ENCODE measurements at places on chromosomes 2 and 18. TPM values are rescaled to one million over a fixed set of nuclear protein-coding genes. Genes with fewer than 3 reads are reported as not detected.
A peak's percentile ranks its signal among the peaks of the same experiment; 100 is the strongest.

Gene TUBA3E
- polyA plus RNA-seq: not detected

GRCh38 chr18:42706618-42707017 lies 408.9 kb downstream of the RIT2 start:
- no peak for DNase-seq

- DNase-seq: no peak
Observed at GRCh38 chr18:25739376-25739775, 351.0 kb downstream of the SS18 start.

- DNase-seq: no peak
Observed at GRCh38 chr2:56474412-56475158, 290.8 kb downstream of the CCDC85A start.

DNA sequence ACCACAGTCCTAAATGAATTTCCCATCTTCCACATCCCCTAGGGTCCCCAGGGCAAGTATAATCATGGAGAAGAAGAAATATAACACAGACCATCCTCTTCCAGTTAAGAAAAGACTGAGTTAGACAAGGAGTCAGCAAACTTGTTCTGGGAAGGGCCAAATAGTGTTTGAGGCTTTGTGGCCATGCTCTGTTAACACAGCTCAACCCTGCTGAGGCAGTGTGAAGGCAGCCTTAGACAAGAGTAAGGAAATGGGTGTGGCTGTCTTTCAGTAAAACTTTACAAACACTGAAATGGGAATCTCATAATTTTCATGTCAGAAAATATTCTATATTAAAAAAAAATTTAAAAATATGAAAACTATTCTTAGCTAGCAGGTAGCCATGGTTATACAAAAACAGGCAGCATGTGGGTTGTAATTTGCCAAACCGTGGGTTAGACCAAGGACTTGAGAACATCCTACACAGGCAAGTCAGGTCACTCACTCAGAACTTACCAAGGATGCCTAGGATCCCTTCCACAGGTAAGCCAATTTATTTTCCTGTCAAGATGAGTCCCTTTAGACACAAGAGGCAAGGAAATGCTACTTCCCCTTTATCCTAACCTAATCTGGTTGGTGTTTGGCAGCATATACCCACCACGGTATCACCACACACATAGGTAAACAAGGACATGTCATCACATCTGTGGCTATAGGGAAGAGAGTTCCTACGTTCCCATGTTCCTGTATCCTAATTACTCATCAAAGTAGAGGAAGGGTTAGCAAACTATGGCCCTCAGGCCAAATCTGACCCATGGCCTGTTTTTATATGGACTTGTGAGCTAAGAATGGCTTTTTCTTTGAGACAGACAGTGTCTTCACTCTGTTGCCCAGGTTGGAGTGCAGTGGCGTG lies 31.9 kb downstream of the C2orf74 start:
- DNase-seq: no peak

Gene MEIS1
- polyA plus RNA-seq: 11.7 TPM

Gene GALNT13
- 0.25 TPM for polyA plus RNA-seq

Gene AFF3
- polyA plus RNA-seq: 3.5 TPM

Gene ZBTB7C
- 4.0 TPM for polyA plus RNA-seq

Gene FIGLA
- not detected for polyA plus RNA-seq

Gene RAB6C
- 0.24 TPM for polyA plus RNA-seq

GRCh38 chr2:173132531-173132930 lies 56.9 kb downstream of the MAP3K20 start:
- no peak for DNase-seq

GRCh38 chr2:175937216-175937615 lies 64.9 kb downstream of the LNPK start:
- no peak for DNase-seq

DNA sequence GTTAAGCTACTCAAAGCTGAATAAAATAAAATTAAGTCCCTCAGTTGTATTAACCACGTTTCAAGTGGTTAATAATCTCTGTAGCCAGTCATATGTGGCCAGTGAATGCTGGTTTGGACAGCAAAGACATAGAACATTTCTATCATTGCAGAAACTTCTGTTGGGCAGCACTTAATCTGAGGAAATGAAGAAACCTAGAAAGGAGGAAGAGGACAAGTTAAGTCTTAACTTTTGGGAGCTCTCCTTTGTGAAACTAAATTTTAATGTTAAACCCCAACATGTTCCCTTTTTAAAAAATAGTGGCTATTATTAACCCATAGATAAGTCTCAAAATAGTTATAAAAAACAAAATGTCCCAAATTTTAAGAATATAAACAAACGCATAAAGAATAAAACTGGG lies 421.3 kb downstream of the ARHGAP15 start:
- DNase-seq: no peak

GRCh38 chr2:30611583-30611982 lies 164.5 kb downstream of the LCLAT1 start:
- no peak for DNase-seq

DNA sequence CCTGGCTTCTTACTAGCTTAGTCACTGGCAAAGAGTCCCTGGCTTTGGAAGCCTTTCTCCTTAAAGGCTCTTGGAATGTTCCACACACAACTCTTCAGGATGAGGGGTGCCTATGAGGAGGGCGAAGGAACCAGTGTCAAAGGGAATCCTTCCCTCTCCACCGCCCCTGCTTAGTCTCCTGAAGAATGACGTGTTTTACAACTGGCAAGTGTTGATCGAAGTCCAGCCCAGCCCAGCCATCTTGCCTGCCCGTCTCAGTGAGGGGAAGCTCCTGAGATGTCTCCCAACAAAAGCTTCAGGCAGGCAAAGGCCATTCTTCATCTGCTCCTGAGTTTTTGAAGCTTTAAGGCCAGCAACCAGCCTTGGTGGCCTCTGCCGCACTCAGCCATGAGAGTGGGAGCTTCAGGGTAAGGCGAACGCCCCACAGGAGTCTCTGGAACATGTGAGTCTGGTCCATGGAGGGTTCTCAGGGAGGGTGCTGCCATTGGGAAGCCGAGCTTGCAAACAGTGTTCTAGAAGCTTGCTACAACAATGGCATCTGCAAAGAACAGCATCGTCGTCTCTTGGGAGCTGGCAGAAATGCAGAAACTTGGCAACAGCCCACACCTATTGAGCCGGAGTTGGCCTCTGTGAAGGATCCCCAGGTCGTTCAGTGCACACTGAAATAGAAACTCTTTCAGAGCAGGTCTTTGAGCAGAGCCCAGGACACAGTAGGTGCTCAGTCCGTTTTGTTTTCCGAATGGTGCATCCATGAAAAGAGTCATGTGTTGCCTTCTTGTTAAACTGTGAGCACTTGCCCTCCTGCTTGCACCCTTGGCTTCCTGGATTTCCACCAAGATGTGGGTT lies 220.7 kb downstream of the SEPTIN10 start:
- no peak for DNase-seq

- DNase-seq: peak; percentile 13
Observed at GRCh38 chr18:34122724-34123334, 101.9 kb downstream of the NOL4 start.

Measured in forelimb muscle (tissue), 1 donor.